ENCODE measurements at places on chromosomes 5 and 9.

DNA sequence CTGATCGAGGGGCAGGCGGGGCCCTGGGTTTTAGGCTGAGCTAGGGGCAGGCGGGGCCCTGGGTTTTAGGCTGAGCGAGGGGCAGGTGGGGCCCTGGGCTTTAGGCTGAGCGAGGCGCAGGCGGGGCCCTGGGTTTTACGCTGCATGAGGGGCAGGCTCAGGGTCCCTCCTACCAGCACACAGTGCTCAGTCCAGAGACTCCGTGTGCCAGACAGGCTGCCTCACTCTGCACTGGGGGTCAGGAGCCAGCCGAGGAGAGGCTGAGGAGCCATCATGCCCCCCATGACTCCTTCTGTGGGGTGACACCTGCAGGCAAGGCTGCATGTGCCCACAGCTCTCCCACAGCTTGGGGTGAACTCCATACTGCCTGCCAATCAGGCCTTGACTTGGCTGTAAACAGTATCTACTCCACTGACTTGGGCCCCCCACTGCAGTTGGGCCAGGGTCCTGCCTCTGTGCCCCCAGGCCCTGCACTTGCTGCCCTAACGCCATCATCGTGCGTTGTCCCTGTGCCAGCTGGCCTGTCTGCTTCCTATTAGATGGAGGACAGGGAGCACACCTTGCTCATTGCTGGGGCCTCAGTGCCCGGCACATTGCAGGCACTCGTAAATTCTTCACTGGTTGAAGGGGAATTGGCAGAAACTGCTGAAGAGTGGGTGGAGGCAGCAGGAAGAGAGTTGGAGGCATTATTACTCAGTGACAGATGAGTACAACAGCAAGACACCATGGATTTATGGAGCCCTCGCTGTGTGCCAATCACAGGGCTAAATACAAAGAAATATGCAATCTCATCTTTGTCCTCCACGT is 78.6 kb downstream of the AMBP start:
- no peak for DNase-seq

DNA sequence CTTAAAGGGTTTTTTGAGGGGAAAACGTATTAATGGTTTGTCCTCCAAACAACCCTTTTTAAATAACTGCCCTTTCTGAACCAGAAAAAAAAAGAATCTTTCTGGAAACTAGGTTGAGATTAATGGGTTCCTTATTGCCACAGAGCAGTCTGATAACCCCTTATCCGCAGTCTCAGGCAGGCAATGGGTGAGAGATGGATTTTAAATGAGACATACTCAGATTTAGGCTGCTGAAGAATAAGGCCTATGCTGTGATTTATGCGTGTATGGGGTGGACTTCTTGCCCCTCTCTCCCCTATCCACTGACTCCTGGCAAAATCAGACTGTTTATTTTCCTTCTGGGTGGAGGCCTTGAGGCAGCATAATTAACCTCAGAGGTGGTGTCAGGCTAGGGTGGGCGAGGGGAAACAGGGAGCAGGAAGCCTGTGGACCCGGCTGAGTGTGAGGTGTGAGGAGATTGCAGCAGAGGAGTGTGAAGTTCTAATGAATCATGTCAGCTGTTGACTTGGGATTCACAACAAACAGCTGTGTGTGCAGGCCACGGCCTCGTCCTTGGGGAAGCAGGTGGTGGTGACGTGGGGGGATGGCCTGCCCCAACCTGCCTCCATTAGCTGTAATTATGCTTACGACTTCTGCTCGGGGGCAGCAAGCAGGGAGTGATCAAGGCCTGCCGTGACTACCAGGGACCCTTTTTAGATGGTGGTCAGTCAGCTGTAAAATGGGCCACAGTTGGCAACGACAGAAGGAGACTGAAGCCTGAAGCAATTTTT is 196.4 kb downstream of the SEMA6A start:
- DNase-seq: no peak

- DNase-seq: no peak
Observed at GRCh38 chr9:129835860-129836223, 584 bp downstream of the USP20 start.

DNA sequence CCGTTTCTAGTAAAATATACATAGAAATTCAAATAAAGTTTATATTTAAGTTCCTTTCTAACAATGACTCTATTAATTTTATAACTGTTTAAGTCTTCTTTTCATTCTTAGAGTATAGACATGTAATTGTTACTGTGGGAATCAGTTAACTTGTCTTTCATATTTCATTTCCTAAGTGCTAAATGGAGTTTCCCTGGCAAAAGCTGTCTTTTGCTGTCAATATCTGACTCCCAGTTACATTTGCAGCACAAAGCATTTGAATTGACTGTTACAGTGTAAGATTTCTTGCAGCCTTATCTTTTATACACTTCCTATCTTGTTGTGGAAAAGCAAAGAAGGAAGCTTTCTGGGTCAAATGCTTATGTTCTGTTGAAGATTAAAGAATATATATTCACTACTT is 1026.3 kb downstream of the CDH9 start:
- no peak for DNase-seq

DNA sequence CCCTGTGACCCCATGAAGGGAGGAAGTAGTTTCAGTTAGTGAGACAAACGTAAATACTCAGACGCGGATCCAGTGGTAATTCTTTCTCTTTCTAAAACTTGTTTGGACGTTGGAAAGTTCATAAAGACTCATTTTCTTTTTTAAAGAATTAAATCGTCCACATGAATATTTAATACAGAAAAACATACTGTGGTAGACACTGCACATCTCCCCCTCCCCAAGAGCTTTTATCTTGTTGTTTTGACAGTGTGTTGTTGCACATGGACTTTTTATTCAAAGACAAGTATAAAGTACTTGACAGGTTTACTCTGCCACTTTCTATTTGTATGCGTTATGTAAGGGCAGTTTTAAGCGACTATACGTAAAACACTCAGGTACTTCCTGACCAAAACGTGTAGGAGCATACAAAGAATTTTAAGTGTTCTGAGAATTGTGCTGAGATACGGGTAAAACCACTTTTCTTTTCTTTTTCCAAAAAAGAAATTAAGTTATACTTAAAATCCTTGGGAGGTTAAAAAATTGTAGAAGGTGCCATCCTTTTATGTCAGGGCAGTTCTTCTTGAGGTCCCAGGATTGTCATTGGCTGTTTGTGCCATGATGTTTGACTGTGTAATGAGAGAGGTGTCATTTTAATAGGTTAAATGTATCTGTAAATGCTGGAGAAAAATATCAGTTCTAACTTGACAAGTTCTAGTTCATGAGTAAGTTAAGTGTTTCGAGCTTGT is 1.3 kb downstream of the NIPBL start:
- no peak for DNase-seq

GRCh38 chr9:137452761-137453642 is 6.1 kb downstream of the NSMF start:
- peak; percentile 62 for DNase-seq

- DNase-seq: no peak
Observed at GRCh38 chr9:94911211-94911610, 184.7 kb downstream of the AOPEP start.

DNA sequence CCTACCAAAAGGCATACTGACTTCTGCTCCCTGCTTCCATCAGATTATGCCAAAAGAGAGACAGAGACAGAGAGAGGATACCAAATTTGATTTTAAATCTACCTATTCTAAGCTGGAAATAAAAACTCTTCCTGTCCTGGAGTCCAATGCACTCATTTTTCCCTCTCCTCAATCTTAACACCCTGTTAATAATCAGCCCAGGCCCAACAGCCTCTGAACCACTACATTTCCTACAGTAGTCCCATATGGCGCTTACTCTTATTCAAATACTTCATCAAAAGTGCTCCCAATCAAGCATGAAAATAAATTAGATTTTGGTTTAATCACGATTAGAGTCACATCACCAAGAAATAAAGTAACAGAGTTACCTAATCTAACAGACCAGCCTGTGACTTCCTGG is 152.3 kb downstream of the TSSK1B start:
- no peak for DNase-seq

- DNase-seq: no peak
Observed at GRCh38 chr9:27940535-27940934, 367.3 kb upstream of the C9orf72 start.

- DNase-seq: no peak
Observed at GRCh38 chr5:6753851-6754250, 40.6 kb downstream of the TENT4A start.

DNA sequence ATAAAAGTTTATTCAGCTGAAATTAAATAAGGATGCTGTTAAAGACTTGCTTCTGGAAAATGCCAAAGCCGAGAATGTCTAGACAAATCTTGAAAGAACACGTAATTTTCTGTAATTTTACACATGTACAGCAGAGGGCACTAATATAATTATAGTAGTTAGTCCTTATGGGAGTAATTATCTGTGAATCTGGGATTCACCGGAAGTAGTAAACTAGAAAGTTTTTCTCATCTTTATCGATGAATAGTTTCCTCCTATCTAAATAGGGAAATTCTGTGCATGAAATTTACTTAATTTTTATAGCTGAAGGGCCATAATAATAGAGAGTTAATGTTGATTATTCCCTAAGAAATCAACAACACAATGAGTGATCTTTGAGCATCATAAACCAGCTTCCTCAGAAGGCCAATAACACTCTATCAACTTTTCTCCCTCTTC is 18.4 kb upstream of the CNTLN start:
- no peak for DNase-seq

- peak; percentile 35 for DNase-seq
Observed at GRCh38 chr5:1014781-1015221, 6.2 kb downstream of the NKD2 start.

DNA sequence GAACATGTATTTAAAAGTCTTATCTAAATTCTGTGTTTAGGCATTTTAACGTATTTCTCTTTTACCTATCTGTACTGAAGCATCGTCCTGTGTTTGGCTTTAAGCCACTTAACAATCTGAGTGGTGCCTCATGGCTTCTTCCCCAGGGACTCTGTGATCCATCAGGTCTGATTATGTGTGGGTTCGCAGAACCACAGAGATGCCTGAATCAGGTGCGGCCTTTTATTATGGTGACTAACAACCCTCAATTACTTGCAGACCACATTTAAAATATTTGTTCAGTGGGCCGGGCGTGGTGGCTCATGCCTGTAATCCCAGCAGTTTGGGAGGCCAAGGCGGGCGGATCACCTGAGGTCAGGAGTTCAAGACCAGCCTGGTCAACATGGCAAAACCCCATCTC is 39.6 kb upstream of the SAP30L start:
- no peak for DNase-seq

GRCh38 chr5:7317751-7318150 is 78.2 kb upstream of the ADCY2 start:
- DNase-seq: no peak

GRCh38 chr9:133467101-133467500 is 7.3 kb downstream of the CACFD1 start:
- DNase-seq: no peak

DNA sequence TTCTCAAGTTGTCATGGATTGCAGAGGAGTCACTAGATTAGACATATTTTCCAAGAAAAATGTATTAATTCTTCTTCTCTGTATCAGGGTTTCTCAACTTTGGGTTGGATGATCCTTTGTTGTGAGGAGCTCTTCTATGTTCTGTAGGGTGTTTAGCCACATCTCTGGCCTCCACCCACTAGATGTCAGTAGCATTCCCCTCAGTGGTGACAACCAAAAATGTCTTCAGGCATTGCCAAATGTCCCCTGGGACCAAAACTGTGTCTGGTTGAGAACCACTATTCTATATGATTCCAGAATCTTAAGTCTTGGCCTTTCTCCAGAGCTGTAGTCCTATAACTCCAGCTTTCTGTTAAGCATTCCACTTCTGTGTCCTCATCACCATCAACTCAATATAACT is 220.9 kb downstream of the KIAA0825 start:
- DNase-seq: no peak

All from Right ventricle myocardium superior (tissue), 1 donor.